ENCODE measurements at places on chromosomes 3 and 15.

DNA sequence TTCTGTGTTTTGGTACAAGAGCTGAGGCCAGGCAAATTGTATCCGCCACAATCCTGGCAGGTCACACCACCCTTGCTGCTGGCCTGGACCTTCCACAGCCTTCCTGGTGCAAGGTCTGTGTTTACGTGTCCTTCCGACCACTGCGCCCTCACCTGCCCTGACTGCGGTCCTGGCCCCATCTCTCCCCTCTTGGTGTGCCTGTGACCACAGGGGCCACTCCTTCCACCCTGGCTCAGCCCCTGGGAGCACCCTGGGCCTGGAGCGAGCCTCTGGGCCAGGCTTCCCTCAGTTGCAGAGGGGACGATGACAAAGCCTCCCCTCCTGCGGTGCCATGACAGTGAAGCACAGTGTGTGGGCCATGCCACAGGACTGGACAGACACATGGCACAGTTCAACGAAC, 104.5 kb downstream of the PLXNA1 start:
- no peak for DNase-seq

- no peak for DNase-seq
Measured at GRCh38 chr3:168414149-168414548, 318.4 kb upstream of the GOLIM4 start.

- no peak for DNase-seq
Measured at GRCh38 chr3:51819709-51820406, 40.8 kb upstream of the IQCF6 start.

GRCh38 chr3:42655331-42655888, 1.9 kb downstream of the ZBTB47 start:
- DNase-seq = no peak

GRCh38 chr15:55907797-55908196, 85.6 kb downstream of the NEDD4 start:
- DNase-seq = no peak

DNA sequence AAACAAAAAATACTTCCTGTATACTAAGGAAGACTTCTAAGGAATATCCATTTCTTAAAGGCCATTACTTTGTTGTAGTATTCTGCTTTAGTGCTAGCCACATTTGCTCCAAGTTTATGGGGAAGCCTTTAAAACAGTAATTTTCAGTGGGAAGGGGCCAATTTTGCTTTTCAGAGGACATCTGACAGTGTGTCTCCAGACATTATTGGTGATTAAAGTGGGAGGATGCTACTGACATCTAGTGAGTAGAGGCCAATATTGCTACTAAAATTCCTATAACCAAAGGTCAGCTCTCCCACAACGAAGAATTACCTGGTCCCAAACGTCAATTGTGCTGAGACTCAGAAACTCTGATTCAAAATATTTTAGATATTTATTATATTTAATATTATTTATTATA, 24.8 kb downstream of the SLC28A2 start:
- DNase-seq = no peak

DNA sequence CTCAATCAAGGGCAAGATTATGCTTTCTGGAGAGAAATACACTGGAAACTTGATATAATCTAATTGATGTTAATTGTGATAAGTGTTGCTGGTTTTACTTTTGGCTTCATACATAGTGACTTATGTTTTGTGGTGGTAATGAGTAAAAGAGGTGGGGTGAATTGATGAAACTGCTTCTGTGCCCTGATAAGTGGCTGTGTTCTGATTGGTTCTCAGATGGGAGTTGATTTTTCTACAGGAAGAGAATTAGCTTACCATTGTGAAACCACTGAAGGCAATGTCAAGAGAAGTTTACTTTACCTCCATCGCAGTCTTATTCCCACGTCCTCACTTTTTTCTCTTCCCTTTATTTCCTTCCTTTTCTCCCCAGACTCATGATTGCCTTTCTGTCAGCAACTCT, 23.8 kb downstream of the TMEM45A start:
- no peak for DNase-seq

- DNase-seq = no peak
Measured at GRCh38 chr3:13637953-13638352, 89.0 kb downstream of the FBLN2 start.

GRCh38 chr3:146148468-146148931, 12.5 kb downstream of the PLOD2 start:
- DNase-seq = no peak

DNA sequence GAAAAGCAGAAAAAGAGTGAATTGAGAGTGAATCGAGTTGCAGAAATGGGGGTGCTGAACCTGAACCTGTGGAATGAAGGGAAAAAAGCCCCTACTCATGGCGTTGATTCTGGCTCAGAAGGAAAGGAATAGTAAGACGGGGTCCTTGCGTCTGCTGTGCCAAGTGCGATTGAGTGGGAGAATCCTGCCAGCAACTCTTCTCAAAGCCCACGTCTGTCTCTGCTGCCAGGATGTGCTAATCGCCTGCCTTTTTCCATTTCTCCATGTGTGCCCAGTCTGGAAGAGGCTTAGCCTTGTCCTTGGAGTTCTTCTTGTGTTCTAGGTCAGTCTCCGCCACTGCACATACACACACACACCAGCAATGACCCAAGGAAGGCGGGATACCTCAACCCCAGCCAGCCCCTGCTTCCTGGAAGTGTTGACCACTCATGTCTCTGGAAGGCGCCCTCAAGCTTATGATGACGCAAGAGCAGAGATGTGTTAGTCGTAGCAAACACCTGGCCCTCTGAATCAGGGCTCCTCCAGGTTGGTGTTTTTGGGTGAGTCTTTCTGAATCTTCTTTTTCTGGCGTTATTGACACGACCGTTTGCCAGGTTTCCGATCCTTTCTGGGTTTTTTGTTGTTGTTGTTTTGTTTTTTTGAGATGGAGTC, 262.4 kb upstream of the PROK2 start:
- no peak for DNase-seq

DNA sequence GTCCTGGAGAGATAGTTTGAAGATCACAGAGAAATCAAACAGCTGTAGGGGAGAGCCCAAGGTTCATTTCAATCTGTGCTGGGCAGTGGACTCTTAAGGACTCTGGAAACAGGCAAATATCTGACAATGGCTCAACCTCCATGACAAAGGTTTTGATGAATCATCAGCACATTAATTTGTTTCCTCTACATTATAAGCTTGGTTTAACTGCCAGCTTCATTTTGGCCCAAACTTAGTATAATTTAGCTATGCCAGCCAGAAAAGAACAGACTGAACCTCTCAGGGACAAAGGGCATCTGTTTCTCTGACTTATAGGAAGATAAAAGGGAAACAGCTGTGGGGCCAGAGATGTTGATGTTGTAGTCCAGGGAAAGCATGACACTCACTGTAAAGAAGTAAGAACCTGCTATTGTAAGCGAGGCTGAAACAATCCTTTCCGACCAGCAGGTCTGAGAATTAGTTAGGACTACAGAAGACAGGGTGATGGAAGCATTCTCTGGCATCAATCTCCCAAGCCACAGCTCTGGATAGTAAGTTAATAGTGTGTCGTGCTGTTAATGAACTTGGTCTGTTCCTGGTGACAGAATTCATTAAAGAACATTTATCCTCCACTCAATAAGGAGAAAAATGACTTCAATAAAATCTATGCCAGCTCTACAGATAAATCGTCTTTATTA, 110.1 kb downstream of the KCNMB2 start:
- no peak for DNase-seq

GRCh38 chr15:38421069-38421690, 32.7 kb upstream of the FAM98B start:
- no peak for DNase-seq

DNA sequence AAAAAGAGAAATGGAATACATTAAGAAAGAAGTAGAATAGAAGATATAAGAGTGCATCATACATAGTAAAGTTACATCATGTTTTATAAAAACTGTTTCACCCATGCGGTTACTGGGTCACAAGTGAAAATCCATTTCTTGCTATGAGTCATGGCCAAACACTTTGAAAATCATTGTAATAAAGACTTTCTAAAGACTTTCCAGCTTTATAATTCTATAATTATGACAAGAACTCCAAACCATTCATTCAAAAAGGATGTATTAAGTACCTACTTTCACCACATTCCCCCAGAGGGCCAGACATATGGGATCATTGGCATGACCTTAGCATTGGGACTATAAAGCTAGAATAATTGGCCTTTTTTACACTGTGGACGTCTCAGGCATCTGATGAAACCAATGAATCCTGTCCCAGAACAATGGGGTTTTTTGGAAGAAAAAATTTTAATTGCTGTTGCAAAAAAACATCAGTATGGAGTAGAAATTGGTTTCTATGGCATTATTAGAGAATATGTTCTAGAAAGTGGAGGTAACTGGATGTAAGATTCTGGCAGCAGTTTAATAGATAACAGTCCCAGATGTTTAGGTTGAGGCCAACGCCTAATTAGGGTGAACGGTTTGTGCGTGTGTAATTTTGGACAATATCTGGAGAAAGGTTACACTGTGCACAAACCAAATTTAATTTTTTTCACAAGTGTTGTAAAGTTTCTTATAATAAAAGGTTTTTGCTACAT, 3.3 kb upstream of the SKIC8 start:
- DNase-seq = no peak

GRCh38 chr3:13846716-13847570, 32.9 kb downstream of the WNT7A start:
- no peak for DNase-seq

- DNase-seq = no peak
Measured at GRCh38 chr3:147089286-147089685, 317.1 kb downstream of the ZIC4 start.

- no peak for DNase-seq
Measured at GRCh38 chr15:65346856-65347598, 30.8 kb downstream of the IGDCC3 start.

- DNase-seq = no peak
Measured at GRCh38 chr3:67109651-67110204, 111.6 kb downstream of the KBTBD8 start.

- no peak for DNase-seq
Measured at GRCh38 chr15:30062881-30063280, 19.9 kb upstream of the GOLGA8J start.

DNA sequence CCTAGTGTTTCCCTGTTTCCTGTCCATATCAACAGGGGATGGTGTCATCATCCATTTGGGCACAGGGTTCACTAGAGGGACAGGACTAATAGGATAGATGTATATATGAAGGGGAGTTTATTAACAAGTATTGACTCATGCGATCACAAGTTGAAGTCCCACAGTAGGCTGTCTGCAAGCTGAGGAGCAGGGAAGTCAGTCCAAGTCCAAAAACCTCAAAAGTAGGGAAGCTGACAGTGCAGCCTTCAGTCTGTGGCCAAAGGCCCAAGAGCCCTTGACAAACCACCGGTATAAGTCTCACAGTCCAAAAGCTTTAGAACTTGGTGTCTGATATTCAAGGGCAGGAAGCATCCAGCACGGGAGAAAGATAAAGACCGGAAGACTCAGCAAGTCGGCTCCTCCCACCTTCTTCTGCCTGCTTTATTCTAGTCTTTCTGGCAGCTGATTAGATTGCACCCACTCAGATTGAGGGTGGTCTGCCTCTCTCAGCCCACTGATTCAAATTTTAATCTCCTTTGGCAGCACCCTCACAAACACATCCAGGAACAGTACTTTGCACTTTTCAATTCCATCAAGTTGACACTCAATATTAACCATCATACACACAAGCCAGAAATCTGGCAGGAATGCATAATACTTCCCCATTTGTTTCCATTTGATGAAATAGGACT, 43.4 kb downstream of the CD200 start:
- no peak for DNase-seq

DNA sequence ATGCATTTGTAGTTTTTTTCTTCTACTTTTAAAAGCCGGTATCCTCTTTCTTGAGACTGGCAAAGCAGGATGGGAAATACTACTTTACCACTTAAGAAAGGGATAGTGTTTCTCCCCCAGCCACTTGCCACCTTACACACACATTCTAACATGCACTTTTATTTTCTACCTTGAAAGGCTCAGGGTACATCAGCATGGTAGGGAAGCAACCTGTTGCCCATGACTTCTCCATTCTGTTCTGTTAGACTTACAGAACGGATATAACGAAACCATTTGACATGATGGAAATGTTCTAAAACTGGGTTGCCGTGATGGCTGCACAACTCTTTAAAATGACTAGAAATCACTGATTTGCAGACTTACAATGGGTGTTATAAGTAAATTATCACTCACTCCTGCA, 405.5 kb downstream of the SHQ1 start:
- DNase-seq = no peak

DNA sequence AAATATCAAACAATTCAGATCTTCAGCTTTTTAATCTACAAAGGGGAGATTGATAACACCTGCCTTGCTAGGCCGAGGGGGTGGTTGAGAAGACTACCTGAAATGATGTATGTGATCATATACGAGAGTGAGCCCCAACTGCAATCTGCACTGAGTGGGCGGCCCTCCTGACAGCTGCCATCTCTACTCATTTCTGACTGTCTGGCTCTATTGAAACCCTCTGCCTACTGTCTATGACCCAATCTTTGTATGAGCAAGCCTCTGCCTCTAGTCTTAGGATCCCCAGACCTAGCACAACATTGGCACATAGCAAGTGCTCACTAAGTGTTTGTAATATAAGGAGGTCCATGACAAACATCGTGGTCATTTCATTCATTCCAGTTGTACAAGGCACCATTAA, 144.4 kb upstream of the NR2F2 start:
- no peak for DNase-seq

GRCh38 chr3:57596495-57597126, 533 bp downstream of the ARF4 start:
- DNase-seq = no peak

DNA sequence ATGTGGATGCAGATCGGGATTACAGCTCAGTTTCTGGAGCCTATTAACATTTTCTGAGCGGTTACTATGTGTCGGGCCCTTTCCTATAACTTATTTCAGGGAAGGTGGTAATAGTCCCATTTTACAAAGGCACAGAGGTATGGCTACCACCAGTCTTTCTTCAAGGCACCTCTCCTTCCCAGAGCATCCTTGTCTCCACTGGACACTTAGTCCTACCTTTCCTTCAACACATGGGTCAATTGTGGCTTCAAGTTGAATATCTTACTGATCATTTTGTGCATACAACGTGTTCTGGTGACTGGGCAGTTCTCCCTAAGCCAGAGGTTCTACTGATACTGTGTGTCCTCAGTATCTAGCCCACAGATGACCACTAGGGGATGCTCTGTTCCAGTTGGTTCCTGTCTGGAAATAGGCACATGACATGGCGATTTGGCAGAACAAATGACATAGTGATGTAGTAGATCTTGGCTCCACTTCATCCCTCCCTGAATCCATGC, 60.7 kb upstream of the CMTM8 start:
- DNase-seq = no peak

- no peak for DNase-seq
Measured at GRCh38 chr15:25180606-25181292, 226.0 kb downstream of the SNRPN start.

DNA sequence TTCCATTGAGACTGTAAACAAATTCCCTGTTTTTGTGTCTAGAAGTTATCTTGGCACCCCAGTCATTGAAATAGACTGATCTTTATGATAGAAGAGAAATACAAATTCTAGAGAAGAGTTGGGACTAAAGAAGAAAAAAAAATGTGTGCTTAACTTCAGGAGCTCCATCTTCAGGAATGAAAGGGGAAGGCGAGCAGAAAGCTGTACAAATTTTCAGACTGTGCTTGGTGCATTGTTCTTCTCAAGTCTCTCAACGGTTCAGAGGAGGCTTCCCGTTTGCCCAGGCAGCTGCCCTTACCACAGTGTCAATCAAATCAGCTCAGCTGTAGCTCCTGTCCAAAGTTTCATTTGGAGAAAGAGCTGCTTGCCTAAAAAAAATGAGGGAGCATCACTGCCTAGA, 41.7 kb downstream of the OXSM start:
- DNase-seq = no peak
